ENCODE measurements at places on chromosomes 7 and 10.
A peak's percentile ranks its signal among the peaks of the same experiment; 100 is the strongest.

GRCh38 chr7:117582219-117582704, 102.4 kb downstream of the CFTR start:
- no peak for DNase-seq

GRCh38 chr10:29895456-29895855, 163.9 kb downstream of the JCAD start:
- no peak for DNase-seq

DNA sequence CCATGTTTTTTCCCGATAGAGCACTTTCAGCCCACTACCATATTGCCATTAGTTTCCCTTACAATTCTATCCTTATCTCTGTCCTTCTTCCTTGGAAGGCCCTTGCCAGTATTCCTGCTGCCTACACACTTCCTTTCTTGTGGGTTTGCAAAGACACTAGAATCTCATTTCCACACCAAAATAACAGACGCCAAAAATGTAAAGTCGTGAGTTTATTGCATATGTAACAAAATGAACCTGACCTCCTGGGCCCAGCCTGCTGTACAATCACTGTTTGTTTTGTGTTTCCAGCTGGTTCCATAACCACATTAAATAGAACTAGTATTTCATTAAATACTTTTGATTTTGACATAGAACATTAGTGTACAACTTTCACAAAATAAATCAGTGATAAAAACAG, 116.7 kb downstream of the SMURF1 start:
- no peak for DNase-seq

GRCh38 chr7:15610503-15610902, 48.7 kb upstream of the AGMO start:
- DNase-seq = no peak

- DNase-seq = no peak
Observed at GRCh38 chr7:113742377-113742776, 176.4 kb downstream of the PPP1R3A start.

GRCh38 chr7:42924223-42924838, 7.6 kb downstream of the PSMA2 start:
- DNase-seq = no peak

GRCh38 chr7:43530553-43531410, 52.1 kb upstream of the STK17A start:
- DNase-seq = no peak

- no peak for DNase-seq
Observed at GRCh38 chr10:94992811-94993210, 54.4 kb downstream of the CYP2C9 start.

DNA sequence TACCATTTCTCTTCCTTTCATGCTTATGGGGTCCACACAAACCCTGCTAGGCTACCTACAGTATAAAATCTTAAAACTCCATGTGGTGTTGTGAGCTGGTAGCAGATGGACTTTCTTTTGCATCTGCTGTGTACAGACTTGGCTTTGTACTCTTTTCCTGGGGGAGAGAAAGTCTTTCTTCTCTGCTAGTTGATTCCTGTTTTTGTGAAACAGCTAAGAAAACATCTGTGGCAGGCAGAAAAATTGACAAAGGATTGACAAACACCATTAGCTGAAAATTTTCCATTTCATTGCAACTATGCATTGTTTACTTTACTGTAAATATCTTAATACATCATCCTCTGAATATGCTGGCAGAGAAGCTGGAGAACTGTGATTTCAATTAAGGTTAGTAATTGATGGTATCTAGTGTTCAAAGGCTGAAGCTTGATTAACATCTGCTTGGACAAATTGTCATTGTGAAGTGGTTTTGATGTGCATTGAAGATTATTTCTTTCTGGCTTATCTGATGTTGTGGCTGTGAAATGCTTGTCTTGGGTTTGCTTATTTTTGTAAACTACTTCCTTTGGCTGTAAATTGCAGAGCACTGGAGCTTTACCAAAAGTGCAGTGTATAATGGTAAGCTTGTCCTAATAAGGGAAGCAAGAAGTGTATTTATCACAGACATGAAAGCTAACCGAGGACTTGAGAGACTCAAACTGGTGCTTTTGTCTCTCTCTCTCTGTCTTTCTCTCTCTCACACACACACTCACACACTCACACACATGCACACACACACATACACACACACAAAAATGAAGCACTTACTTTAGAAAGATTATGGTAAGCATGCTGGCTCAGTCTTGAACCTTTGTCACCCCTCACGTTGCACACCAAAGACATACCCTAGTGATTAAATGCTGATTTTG, at the start of gene FOXP2:
FOXP2 (plus strand) TSS at position 660 of the 908 bp plus-strand sequence. CDS start 11,697 bp downstream, outside the sequence.
- no peak for DNase-seq

DNA sequence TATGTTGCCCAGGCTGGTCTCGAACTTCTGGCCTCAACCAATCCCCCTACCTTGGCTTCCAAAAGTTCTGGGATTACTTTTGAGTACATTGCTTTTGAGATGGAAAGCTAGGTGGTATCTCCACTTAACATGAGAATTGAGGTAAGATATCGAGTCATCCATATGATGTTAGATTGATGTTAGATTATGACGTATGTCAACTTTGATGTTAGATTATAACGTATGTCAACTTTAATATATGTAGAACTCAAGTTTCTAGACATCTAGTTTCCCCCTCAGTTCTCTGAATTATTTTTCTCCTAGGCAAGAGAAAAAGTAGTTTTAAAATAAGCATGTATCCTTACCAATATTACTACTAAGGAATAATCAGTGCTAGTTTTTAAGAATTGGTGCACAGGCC, 20.0 kb downstream of the SHOC2 start:
- DNase-seq = no peak

DNA sequence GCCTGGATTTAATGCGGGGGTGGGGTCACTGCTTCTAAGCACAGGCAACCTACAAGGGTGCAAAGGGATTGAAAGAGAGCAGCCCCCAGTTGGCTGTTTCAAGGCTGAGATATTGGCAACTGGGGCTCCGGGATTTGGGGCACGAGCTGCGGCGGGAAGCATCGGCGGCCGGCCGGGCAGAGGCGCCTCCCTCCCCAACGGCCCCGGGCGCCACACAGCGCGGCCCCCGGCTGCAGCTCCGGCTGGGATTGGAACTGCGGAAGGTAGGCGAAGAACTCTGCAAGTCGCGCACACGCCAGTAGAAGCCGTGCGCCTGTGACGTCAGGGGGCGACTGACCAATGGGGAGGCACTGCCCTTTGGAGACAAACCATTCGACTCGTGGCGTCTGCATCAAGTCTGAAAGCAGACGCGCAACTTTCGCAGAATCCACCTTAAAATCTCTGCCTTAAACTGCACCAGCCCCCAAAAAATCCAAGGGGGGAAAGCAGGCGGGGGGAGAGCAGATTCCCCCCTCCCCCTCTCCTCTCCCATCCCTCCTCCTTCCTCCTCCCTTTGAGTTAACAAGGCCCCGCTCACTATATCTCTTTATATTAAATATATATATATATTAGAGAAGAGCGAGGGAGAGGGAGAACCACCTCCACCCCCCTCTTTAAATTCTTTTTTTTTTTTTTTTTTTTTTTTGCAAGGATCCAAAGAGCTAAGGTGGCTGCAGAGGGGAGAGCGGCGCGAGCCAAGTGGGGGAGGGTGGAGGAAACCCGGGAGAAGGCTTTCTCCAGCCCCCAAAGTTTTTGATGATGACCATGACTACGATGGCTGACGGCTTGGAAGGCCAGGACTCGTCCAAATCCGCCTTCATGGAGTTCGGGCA, at the start of gene DLX6:
DLX6 (plus strand) TSS at position 371 of the 872 bp plus-strand sequence; CDS start at position 796, 425 bp downstream.
- peak; percentile 63 for DNase-seq

- DNase-seq = no peak
Observed at GRCh38 chr7:94374231-94374630, 20.5 kb upstream of the COL1A2 start.

- DNase-seq = no peak
Observed at GRCh38 chr7:138017992-138018391, 16.1 kb upstream of the CREB3L2 start.

DNA sequence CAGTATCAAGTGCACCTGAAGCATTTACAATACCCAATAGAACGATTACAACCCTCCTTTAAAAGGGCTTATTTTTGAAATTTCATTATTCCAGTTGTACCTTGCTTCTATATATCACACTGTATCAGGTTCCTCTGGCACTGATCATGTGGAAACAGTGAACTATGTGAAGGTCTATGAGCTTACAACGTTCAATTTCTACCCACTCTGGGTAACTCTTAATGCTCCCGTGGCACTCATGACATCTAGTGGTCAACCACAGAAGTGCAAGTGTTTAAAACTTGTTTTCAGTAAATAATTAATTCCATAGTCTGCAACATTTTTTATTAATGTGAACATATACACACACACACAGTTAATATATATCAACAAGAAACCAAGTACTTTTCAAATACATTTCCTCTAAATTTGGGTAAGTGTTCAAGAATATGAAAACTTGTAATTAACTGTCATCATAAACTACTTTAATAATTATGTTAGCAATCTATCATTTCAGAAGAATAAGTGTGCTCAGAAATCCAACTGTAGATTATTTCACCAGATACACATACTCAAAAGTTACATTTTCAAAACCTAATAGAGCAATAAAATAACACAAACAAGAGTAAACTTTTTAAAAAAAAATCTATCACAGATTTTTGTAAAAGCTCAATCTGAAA, 61.0 kb downstream of the MPP7 start:
- no peak for DNase-seq

- no peak for DNase-seq
Observed at GRCh38 chr7:69245646-69246045, 352.6 kb upstream of the AUTS2 start.

DNA sequence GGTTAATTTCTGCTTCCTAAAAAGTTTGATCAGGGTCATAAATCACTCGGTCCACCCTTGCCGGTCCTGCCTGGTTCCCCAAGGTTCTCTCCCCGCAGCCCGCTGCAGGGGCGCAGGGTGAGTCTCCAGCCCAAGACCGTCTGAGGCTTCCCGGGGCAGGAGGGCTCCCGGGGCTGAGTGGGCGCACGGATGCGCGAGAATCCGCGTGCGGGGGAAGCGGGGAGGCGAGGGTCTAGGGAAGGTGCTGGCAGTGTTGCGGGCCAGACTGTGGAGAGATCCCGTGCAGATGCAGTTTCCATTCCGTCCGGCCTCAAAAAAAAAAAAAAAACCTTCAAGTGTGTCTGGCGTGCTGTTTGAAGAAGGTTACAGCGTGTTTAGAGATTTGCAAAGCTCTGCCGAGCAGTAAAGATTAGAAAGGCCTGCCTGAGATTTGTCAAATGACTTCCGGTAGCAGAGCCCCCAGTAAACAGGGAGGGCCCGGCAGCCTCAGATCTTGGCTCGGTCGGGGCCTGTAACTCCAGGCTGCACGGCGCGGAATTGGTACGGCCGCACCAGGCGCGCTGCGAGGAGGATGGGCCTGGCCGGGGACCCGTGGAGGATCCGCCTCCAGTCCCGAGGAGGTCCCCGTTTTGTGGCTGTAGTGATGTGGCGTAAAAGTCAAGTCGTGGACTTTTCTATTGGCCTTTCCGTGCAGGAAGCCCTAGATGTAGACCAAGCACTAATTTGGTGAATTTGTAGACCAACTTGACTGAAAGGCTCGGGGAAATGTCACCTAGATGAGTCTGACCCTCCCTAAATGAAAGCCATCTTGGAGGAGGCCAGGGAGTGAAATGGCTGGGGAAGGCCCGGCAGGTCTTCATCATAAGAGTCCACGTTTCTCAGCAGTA, 293.2 kb upstream of the NFE2L3 start:
- no peak for DNase-seq

- no peak for DNase-seq
Observed at GRCh38 chr10:1227510-1228402, 171.6 kb downstream of the WDR37 start.

DNA sequence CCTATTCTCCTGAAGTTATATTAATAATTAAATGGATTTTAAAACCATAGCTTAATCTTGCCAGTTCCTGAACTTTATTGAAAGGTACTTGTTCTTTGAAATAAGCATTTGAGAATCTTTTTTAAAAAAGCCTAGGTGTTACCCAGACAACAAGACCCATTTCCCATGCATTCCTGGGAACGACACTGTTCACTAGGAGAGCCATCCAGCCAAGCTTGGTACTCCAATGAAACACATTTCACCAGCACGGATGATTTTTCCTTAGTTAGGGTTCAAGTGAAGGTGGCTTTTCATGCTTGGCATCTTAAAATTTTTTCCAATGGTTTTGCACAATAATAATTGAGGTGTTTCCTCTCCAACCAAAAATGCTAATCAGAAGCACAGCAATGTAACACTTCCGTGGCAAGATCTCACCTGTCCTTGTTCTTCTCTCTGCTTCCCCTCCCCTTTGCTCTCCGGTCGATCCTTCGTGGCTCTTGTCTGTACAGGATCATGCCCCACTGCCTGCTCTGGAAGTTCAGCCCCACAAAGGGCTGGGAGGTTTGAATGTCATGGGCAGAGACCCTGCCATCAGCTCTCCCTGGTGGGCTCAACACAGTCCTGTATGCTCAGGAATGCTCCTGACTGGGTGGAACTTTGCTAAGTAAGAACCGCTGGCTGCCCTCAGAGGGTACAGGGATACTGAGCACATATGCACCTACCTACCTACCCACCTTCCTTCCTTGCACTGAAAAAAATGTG, 69.7 kb upstream of the AQP1 start:
- no peak for DNase-seq

DNA sequence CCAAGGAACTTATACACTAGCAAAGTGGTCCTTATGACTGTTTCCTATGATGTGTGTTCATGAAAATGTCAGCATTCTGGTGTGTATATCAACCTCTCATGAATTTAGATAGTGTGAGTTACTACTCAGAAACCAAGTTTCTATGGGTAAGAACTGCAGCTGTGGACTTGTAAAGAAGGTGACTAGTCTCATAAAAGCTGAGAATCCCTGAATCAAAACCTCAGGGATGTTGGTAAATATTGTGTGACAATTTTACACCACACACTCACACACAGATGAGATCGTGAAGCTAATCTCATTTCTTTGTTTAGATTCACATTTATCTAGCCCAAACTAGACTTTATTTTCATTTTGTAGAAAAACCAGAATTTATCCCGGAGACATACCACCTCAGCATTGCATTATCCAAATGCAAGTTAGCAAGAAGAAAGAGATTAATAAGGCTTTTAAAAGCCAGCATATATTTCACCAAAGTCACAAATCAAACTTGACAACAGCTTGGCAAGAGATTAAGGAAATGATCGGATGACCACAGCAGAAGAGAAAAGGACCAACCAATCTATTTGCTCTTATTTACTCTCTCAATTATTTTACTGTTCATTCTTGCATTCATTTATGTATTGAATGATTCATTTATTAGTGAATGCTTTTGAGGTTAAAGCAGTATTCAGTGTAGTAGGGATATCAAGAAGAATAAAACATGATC, 92.9 kb downstream of the PLXDC2 start:
- DNase-seq = no peak

Measured in activated CD8-positive, alpha-beta memory T cell treated with anti-CD3 and anti-CD28 coated beads for 24 hours (primary cell).